ENCODE measurements at places on chromosomes 6 and 20.
A peak's percentile ranks its signal among the peaks of the same experiment; 100 is the strongest.

DNA sequence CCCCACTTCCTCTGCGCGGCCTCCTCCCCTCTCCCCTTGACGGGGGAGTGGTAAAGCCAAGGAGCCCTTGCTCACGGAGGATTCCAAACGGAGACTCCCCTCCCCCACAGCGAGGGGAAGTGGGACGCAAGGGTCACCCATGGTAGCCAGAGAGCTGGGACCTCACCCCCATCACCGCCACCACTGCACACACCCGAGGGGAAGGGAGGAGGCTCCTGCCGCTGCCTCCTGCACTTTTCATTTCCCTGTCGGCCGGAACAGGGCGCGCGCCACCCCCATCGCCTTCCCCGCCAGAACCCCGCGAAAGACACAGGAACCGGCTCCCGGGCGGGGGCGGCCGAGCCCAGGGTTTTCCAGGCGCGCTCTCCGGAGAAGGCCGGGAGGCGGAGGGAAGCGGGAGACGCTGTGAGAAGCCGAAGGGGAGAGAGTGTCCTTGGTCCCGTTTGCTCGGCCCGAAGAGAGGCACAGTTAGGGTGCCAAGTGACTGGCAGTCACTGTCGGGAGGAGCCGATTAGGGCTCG is 789 bp downstream of the CCND3 start:
- DNase-seq = peak; percentile 60

- no peak for DNase-seq
Measured at GRCh38 chr20:24640686-24641085, 171.3 kb downstream of the SYNDIG1 start.

- DNase-seq = no peak
Measured at GRCh38 chr6:166419717-166420116, 37.0 kb upstream of the MPC1 start.

DNA sequence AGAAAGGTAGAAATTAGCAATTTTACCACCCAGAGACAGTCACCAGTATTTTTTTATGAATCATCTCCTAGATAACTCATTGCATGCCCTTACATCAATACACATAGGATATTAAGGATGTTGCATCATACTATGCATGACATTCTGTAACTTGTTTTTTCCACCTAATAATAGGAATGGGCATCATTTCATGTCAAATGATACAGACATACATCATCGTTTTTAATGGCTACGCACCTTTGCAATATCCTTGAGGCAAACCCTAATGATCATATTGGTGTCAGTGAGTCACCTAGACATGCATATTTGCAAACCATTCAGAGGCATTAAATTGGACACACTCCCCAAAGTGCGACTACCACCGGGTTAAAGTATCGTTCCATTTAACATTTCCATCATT is 309.7 kb upstream of the AGPAT4 start:
- DNase-seq = no peak

- DNase-seq = no peak
Measured at GRCh38 chr6:144413418-144413817, 128.3 kb downstream of the UTRN start.
